ENCODE measurements at places on chromosomes 5 and 9.

DNA sequence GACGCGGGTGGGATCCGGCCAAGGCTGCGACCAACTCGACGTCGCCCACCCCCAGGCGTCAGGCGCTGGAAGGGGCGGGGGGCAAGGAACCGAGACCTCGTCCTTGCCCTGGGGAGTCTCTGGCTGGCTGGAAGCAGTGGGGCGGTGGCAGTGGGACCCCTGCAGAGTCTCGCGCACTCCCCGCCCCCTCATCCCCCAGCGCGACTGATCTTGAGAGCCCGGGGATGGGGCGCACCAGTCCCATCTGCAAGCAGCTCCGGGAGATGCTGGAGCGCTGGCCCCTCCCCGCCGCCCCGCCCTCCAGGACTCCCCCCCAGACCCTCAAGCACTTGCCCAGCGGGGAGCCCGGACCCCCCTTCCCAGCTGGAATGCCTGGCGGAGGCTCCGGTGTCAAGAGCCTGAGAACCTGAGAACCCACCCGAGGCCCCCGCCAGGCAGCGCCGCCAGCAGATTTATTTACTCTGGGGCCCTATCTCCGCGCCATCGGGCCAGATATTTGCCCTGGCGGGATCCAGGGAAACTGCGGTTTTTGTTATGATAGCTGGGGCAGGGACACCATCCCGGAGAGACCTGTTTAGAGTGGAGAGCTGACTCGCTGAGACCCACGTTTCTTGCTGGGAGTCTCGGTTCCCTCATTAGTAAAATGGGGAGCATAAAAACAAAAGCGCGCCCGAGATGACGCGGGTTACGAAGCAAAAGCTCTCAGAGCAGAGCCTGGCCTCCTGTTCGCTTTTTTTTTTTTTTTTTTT is 1.2 kb downstream of the PRRT1B start:
- DNase-seq, result peak; percentile 67

DNA sequence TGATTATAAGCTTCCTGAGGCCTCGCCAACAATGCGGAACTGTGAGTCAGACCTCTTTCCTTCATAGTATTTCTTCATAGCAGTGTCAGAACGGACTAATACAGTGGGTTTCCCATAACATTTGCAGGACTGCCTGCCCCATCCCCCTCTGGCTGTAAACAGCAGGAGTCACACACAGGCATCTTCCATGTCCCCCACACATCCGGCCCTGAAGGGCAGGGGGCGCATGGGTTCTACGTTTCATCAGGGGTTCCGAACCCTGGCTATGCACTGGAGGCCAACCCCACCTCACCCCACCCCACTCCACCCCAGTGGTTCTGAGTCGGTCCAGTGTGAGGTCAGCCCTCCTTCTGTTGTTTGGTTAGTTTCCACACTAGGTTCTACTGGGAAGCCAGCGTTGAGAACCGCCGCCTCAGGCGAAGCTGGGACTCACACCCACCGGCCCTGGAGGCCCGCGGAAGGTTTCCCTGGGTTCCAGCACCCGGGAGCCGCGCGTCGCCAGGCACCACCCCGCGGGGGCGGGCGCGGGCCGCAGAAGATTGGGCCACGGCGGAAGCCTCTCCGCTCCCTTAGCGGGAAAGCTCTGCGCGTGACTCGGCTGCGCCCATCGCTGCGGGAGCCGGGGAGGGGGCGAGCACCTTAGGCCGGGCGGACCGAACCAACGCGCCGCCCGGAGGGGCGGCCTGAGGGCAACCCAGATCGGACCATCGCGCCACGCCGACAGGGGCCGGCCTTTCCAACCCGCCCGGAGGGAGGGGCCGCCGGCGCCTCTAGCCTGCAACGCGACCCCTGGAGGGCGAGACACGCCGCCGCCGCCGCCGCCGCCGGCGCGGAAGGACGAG is at the start of gene RUSC2:
RUSC2 (plus strand) TSS at position 799 of the 842 bp plus-strand sequence. CDS start 56,411 bp downstream, outside the sequence.
- DNase-seq, result peak; percentile 85

- peak; percentile 71 for DNase-seq
These were observed 597 bp downstream of the NFIL3 start for GRCh38 chr9:91422758-91423711.

DNA sequence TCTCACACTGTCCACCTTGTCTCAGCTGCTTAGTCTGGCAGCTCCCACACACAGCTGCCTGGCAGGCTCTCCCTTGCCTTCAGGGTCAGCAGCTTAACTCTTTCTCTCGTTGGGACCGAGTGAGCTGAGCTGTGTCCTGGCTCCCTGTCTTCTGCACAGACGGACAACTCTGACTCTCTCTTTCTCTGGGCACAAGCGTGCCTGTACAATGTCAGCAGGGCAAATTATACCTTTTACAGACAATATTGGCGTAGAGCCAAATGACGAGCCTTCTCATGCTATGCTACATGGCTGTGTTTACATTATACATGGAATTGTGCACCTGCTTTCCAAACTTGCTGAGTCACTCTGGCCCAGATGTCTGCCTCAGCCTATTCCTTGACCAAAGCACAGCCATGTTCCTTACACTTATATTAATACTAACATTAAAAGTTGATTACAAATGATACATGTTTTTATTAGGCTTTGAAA is 188.6 kb downstream of the CYLC2 start:
- no peak for DNase-seq

DNA sequence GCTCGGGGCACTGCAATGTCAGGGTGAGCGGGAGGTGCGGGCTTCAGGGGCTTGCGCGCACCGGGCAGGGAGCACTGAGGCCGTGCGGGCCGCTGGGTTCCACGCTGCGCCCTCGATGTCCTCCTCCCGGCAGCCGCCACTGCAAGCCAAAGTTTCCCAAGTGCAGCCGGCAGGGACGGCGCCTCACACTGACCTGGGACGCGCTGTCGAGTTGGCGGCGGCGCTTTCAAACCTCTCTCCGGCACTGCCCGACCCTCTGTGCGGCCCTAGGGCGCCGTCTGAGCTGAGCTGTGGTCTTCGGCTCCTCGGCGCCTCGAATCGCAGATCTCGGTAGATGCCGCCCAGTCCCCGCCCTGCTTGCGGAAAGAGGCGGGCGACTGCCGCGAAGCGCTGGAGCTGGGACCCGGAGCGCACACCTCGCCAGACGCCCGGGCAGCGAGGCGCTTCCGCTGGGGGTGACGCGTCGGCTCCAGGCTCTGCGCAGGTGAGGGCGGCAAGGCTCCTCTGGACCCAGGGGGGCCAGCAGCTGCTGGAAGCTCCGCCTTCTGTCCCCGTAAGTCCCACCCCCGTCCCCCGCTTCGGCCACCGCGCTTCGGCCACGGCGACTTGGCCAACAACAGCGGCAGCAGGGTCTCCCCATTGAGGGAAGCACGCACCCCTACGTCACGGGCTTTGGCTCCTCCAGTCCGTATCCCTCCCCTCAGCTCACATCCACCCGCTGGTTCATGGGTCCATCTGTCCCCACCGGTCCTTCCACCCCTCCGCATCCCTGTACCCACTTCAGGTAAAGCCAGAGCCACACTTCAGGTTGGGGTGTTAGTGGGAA is at the start of gene ANKRD34B:
ANKRD34B (minus strand) TSS at position 320 of the 826 bp plus-strand sequence. CDS start 10,261 bp downstream, outside the sequence.
- peak; percentile 24 for DNase-seq

DNA sequence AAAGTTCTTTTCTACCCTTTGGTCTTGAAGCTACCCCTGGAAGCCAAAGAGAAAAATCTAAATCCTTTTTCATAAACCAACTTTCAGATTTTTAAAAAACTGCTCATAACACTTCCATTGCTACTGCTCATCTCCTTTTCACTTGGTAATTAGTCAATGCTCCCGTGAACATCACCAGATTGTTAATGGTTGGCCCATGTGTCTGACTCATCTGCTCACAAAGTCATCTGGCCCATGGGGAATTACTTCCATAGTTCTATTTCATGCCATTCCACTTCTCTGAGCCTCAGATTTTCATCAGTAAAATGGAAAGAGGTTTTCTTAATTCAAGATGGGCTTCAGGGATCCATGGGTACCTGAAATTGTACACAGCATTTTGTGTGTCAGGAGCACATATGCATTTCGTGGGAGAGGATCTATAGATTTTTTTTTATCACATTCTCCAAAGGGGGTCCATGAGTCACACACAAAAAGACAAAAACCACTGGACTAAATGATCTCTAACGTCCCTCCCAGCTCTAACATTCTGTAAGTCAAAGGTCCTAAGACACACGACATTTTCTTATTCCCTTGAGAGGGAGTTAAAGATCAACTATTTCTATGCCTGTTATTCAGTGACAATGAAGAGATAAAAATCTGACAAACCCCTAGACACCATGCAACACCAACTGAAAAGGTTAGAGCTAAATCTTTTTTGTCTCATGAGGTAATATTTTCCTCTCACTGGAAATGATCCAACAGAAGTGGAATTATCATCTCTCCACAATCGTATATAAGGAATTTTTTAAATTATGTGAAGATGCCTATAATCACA is 75.4 kb downstream of the TEX10 start:
- DNase-seq, result no peak

Measured in urothelium cell line (cell line).